ENCODE measurements at places on chromosomes 4 and X.

- DNase-seq: peak; percentile 58
These were observed 274.4 kb downstream of the DCTD start for GRCh38 chr4:182642831-182643230.

GRCh38 chr4:22220965-22221364, 272.4 kb upstream of the KCNIP4 start:
- no peak for DNase-seq

GRCh38 chr4:105092356-105092755, 54.3 kb upstream of the TET2 start:
- DNase-seq: peak; percentile 85

GRCh38 chr4:26856906-26857277, 3.7 kb upstream of the STIM2 start:
- DNase-seq: no peak

GRCh38 chr4:29853833-29854232, 866.3 kb upstream of the PCDH7 start:
- DNase-seq: no peak

- no peak for DNase-seq
These were observed 127.5 kb downstream of the PJA1 start for GRCh38 chrX:69037786-69038185.

DNA sequence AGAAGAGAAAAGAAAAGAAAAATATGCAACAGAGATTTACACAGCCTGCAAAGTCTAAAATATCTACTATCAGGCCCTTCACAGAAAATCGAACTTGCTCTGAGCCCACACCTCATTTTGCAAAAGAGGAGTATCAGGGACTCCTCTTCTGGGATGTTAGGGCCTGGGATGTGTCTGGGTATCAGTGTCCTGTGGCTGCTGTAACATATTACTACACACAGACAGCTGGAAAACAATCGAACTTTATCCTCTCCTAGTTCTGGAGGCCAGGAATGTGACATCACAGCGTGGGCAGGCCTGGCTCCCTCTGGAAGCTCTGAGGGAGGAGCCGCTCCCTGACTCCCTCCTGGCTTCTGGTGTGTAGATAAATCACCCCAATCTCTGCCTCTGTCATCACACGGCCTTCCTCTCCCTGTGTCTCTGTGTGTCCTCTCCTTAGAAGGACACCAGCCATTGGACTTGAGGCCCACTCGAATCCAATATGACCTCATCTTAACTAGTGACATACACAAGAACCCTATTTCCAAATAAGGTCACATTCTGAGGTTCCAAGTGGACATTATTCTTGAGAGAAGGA, 52.9 kb downstream of the PPP2R2C start:
- DNase-seq: no peak

GRCh38 chr4:151226004-151226932, 50.7 kb upstream of the PRSS48 start:
- DNase-seq: peak; percentile 74

DNA sequence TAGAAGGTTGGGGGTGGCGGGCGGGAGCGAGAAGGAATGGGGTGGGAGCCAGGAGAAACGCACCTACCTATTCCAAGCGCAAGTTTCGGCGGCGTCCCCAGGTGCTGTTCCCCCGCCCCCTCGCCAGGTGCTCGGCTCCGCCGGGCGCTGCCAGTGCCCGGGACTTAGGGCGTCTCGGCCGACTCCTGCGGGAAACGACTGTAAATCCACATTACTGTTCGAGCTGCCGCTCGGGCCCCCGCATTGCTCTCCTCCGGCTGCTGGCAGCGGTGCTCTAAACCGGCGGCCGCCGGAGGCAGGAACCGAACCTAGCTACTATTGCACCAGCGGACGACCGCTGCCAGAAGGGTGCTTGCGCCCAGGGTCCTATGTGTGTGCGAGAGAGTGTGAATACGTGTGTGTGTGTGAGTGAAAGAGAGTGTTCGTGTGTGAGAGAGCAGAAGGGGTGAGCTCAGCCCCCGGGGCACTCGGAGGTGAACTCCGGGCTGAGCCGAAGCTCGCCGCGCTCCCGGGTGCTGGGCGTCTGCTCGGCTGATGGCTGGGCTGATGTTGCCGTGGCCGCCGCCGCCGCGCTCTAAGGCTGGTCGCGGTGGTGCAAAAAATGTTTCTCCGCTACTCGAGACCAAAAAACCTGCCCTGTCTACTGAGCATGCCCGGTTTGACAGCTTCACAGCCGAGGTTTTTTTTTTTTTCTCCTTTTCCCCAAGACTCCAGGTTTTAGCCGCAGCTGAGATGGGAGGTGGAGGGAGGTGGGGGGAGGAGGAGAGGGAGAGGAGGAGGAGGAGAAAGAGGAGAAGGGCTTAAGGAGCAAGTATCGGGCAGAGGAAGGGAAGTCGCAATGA, 115.7 kb upstream of the TEX13C start:
- DNase-seq: peak; percentile 9

DNA sequence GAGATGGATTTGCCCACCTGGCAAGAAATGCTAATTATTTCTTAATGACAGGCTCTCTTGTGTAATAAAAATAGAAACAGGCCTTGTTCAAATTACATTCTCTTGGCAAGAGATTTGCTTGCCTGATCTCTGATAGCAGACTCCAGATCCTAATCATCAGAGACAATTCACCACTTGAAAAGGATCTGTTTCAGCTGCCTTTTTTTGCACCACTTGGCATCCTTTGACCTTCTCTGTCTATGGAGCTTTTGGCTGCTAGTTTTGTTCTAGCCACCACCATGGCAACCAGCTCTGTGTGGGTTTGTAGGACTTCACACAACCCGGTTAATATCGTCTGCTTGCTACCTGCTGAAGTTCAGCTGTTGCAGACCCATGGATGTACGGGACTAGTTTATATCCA, 241.1 kb upstream of the TLL1 start:
- no peak for DNase-seq

- peak; percentile 62 for DNase-seq
These were observed 105.7 kb upstream of the PDLIM3 start for GRCh38 chr4:185640811-185641675.

DNA sequence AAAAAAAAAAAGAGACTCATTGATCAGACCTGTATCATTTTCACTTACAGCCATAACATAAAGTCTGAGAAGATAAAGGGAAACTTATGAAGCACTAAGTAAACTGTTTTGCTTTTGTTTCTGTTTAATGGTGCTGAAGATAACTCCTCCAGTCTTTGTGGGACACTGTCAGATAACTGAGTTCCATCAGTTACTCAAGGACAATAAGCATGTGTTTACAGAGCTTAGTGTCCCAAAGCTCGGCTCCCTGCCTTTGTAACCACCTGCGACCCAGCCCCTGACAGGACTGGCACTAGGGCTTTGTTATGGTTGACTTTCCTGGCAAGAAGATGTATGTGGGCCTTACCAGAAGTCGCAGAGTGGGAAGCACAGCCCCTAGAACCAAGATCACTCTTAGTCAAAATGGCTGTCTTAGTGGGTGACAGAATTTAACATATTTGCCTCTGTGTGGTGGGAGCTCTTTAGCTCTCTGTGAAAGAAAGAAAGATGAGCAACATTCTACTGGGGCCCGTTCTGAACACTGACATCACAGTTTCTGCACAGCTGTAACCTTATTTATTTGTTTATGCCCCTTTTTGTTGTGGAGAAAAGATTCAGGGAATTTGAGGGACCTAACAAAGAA, 68.1 kb downstream of the FNIP2 start:
- DNase-seq: no peak

DNA sequence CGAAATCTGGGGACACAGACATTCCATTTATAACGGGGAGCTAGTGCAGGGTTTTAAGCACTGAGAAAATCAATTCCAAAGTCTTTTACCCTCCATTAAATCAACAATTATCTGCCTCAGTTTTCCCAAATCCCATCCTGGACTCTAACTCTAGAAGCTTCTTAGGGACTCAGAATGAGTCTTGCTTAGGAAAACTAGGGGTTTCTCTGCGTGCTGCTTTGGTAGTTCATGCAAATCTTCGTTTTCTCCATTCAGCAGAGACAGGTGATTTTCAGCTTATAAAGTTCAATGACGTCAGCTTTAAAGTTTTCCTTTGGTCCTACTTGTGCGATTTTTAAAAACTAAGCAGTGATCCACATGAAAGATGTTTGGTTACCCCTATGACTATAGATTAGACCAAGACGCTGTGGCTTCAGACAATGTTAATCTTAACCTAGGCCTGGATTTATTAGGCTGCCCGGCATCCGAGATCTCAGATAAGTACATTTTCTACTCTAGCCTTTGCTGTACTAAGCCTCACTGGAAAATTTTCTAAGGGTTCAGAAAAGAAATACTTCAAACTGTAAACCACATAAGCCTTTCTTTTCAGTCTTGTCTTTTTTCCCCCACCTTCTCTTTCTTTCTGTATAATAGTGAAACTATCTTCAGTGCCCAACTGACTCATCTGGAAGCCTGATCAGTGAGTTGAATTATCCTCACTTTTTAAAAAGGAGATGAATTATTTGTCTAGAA, 121.4 kb upstream of the GATB start:
- no peak for DNase-seq

- no peak for DNase-seq
These were observed 149.2 kb downstream of the PTTG2 start for GRCh38 chr4:38109370-38109769.

DNA sequence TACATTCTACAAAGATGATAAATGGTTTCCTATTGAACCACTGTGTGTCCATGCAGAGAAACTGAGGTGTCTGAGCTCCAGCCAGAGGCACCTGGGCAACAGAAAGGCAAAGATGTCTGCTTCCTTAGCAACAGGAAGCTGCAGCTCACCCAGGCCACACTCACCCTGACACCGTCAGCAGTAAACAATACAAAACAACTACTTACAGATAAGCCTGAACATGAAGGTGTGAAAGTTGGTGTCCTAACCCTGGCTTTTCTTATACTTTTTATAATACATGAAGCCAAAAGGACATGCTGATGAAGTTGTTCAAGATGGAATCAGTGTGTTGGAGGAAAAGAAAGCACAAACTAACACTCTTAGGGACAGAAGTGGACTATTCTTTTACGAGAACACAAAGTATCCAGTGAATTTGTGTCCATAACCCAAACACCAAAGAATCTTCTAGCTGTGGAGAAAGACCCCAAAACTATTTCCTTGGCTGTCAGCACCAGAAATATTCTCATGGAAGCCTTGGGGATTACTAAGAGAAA, 117.3 kb downstream of the SYNPO2 start:
- no peak for DNase-seq

GRCh38 chr4:150816491-150816890, 198.6 kb downstream of the LRBA start:
- no peak for DNase-seq

DNA sequence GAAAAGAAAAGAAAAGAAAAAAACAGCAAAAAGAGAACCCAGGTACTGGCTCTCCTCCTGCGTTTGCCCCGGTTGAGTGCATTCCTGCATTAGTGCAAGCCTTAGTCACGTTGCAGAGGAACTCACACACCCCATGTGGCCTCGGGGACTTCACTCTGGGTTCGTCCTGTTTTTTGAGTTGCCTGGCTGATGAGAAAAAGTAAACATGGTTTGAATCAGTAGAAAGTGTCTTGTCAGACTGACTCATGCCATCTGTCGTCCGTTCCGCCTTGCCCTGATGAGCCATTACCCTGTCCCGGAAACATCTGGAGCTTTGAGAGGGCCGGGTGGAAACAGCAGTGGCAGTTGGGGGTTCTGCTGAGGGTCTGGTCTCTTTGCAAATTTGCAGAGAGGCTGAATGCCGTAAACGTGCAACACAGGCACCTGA, 16.3 kb downstream of the CD99 start:
- peak; percentile 97 for DNase-seq

- no peak for DNase-seq
These were observed 15.1 kb downstream of the RAPGEF2 start for GRCh38 chr4:159117968-159118367.

DNA sequence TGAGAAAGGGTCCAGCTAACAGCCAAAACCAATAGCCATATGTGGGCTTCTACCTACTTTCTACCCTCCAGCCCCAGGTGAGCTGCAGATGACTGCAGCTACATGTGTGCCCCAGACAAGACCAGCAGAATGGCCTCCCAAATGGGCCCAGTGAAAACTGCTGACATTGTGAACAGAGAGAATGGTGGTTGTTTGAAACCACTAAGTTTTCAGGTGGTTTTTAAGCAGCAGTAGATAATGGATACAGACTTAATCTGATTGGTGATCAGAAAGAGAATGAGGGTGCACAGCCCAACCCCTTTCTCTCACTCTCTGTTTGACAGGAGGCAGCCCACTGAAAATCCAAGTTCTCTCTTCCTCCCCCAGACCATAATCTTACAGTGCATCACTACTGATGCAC, 42.5 kb upstream of the BBS12 start:
- DNase-seq: no peak

DNA sequence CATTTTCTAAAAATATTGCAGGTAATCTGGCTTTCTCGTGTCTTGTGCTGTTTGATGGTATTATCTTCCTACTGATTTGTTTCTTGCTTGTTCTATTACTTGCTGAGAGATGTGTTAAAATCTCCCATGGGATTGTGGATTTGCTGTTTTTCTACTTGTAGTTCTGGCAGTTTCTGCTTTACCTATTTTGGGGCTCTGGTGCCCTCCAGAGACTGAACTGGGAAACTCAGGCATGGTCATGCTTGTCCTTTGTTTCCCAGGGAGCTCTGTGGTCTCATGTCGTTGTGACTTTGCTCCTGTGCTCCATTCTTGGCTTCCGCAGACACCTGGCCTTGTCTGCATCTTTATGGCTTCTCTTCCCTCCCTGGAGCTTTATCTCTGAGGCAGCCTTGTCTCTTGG, 39.5 kb downstream of the NSD2 start:
- DNase-seq: peak; percentile 26

GRCh38 chr4:7322166-7322991, 112.4 kb downstream of the PSAPL1 start:
- DNase-seq: no peak

GRCh38 chr4:187312299-187312698, 588.6 kb upstream of the FAT1 start:
- DNase-seq: no peak

GRCh38 chrX:140709421-140709846, at the start of gene LINC00632:
Gene LINC00632 (plus strand): TSS chrX:140709759.
- no peak for DNase-seq

GRCh38 chr4:8293131-8293975, 23.8 kb downstream of the HTRA3 start:
- no peak for DNase-seq

DNA sequence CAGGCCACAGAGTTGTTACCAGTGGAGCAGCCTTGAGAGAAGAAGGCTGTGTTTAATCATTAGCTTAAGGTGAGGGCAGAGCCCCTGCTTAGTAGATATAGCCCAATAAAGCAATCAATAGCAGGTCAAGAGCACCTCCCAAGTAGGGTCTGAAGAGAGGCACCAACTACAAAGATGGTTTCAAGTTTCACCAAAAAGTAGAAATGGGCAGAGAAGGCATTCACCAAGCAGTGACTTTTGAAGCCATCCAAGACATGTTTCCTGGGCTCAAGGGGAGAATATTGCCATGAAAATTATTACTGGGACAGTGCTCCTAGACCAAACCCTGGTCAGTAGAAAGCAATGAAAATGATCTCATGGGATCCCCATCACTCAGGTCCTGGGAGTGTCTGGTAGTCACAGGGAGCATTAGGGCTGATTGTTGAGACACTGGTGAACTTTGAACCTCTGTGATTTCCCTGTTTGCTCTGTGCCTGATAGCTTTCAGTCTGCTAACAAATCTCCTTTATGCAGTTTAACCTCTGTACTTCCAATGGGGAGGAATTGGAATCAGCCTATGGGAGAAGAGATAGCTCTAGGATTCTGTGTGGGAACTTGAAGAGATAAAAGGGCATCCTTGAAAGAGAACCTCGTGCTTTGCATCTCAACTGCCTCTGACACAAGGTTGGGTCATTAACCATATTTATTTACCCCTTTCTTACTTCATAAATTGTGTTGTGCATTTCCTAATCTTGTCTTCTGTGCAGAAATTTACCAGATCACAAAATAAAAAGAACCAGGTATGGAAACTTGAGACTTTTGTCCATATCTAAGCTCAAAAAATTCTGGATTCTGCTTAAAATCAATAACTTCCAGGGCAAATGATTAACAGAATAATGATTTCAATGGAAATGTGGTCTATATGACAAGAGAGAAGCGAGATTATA, 9.3 kb upstream of the OTC start:
- no peak for DNase-seq
